ENCODE measurements at places on chromosomes 13 and 19.

DNA sequence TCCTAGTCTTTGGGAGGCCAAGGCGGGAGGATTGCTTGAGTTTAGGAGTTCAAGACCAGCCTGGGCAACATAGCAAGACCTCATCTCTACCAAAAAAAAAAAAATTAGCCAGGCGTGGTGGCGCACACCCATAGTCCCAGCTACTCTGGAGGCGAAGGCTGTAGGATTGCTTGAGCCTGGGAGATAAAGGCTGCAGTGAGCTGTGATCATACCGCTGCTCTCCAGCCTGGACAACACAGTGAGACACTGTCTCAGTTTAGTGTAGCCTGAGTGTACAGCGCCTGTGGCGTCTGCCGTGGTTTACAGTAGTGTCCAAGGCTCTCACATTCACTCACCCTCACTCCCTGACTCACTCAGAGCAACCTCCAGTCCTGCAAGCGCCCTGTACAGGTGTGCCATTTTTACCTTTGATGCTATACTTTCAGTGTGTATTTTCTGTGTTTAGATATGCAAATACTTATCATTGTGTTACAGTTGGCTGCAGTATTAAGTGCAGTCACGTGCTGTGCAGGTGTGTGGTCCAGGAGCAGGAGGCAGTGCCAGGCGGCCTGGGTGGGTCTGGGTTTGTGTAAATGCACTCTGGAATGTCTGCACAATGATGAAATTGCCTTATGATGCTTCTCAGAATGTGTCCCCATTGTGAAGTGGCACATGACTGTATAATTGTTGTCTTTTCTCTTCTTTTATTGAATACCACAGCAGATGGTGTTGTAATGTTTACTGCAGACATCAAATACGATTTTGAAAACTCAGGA is 36.1 kb upstream of the DCUN1D2 start:
- no peak for DNase-seq

- no peak for DNase-seq
These were observed 90.4 kb downstream of the PCCA start for GRCh38 chr13:100179276-100179675.

- DNase-seq: no peak
These were observed 151.1 kb downstream of the LHFPL6 start for GRCh38 chr13:39451860-39452301.

DNA sequence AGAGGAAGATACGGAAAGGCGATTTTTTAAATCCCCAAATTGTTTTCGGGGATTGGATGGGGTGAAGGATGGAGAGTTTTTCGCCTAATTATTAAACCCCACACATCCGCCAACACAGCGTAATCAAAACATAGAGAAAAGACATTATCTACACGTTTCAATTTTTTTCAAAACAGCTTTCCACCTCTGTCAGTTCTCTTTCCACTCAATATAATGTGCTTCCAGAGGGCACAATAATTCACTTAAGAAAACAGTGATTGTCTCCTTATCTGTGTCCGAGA is 435 bp upstream of the OBI1 start:
- no peak for DNase-seq

DNA sequence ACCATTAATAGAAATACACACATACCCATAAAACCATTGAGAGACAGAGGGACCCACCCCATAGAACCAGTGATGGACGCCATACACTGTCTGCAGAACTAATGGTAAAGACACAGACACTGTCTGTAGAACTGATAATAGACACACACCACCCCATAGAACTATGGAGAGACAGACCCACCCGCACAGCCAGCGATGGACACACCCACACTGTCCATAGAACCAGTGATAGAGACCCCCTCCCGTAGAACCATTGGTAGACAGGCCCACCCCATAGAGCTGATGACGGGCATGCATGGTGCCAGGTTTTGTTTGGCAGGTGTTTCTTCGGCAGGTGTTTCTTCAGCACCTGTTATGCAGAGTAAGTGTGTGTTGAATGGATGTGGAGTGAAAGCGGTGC is 88.3 kb upstream of the TEX29 start:
- no peak for DNase-seq

GRCh38 chr19:11091703-11092153 is 2.5 kb downstream of the LDLR start:
- no peak for DNase-seq

DNA sequence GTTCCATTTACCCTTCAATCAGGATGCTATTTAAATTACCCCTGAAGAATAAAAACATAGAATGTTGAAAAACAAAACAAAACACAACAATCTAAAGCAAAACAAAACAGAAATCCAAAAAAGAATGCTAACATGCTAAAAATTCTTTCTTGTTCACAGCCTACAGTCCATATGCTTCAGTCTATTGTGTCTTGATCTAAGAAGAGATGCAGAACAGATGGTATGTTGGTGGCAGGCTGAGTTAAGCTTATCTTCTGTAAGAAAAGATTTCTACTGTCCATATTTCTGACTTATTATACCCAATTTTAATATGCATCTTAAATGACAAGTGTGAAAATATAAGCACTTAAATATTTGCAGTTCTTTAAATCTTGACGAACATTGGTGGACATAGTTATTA is 356.1 kb upstream of the SLITRK1 start:
- no peak for DNase-seq

DNA sequence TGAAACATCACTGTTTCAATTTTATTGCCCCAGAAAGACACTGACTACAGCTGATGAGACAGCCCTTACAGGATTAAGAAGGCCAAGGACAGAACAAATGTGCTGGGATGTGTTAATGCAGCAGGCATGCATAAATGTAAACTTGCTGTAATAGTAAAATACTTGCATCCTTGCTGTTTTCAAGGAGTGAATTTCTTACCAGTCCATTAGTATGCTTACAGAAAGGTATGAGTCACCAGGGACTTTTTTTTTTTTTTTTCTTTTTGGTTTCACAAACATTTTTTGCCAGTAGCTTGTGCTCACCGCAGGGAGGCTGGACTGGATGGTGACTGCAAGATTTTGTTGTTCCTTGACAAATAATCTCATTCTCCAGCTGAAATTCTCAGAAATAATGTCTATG is 55.1 kb downstream of the GPR180 start:
- DNase-seq: no peak

DNA sequence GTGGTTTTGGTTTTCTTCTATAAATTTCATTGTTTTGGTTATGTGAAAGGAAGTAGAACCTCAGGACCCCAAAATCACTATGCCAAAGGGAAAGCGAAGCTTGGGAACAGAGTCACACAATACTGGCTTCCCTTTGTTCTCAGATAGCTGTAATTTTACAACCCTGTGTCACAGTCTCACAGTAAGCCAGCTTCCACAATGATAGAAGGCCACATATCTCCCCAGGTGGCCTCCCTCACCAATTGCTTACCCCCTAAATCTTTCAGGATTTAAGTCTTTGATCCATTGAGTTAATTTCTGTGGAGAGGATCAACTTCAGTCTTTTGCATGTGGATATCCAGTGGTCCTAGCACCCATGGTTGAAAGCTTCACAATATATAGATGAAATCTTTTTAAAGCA is 58.7 kb downstream of the SLC15A1 start:
- DNase-seq: no peak

DNA sequence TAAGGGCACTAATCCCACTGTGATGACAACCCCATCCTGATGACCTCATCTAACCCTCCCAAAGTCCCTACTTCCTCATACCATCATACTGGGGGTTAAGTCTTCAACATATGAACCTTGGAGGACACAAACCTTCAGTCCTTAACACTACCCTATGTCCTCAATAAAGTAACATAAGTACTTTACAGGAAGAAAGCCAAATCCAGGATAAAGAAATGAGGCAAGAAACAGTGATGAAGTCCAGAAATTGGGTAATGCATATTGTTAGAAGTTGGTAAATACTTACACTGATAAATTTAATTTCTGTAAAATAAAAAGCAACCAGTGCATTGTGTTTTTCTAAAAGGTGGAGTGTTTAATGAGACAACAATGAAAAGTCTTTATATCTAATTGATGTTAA is 284.8 kb upstream of the SOX21 start:
- DNase-seq: no peak

DNA sequence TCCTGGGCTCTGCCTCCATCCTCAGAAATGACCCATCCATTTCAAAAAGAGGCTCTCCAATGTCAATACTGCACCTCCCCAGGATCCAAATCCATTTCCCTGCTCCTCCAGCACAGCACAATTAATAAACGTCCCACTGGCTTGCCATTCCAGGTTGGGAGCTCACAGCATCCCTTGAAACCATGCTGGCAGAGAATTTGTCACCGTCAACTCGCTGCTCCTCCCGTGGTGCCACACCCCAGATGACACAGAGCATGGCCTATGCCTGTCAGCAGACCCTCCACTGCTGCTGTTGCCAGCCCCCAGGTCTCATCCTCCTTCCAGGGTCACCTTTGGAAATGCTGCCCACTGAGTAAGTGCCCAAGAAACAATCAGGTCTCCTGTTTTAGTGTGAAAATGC is 53.0 kb upstream of the UQCRFS1 start:
- no peak for DNase-seq

DNA sequence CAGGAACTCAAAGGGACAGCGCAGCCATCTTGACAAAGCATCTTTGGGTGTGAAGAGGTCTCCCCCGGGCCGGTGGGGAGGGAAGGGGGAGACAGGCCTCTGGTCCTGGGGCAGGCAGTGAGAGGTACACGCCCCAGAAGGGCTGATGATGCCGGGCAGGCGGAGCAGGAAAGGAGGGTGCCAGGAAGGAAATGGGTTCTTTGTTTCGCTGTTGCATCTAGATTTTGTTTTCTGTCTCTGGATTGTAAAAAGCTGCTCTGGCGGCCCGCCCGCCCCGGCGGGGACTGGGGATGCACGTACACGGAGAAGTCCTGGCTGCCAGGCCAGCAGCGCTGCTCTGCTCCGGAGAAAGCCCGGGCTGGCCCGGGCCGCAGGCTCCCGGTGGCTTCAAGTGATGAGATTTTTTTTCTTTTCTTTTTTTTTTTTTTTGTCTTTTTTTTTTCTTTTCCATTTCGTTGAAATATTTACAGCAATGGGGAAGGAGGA is 13.2 kb upstream of the ASF1B start:
- DNase-seq: no peak

Data from NCI-H2081 treated with DMSO at 0.1 percent for 48 hours (cell line).